Activated T-cell treated with anti-CD3 and anti-CD28 coated beads for 1 hour (primary cell): ENCODE measurements at places on chromosomes 4 and X.

DNA sequence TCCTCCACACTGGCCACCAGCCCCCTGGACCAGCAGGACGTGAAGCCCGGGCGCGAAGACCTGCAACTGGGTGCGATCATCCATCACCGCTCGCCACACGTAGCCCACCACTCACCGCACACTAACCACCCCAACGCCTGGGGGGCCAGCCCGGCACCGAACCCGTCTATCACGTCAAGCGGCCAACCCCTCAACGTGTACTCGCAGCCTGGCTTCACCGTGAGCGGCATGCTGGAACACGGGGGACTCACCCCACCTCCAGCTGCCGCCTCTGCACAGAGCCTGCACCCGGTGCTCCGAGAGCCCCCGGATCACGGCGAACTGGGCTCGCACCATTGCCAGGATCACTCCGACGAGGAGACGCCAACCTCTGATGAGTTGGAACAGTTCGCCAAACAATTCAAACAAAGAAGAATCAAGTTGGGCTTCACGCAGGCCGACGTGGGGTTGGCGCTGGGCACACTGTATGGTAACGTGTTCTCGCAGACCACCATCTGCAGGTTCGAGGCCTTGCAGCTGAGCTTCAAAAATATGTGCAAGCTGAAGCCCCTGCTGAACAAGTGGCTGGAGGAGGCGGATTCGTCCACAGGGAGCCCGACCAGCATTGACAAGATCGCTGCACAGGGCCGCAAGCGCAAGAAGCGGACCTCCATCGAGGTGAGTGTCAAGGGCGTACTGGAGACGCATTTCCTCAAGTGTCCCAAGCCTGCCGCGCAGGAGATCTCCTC lies 600 bp downstream of the POU3F4 start:
- DNase-seq, result no peak

DNA sequence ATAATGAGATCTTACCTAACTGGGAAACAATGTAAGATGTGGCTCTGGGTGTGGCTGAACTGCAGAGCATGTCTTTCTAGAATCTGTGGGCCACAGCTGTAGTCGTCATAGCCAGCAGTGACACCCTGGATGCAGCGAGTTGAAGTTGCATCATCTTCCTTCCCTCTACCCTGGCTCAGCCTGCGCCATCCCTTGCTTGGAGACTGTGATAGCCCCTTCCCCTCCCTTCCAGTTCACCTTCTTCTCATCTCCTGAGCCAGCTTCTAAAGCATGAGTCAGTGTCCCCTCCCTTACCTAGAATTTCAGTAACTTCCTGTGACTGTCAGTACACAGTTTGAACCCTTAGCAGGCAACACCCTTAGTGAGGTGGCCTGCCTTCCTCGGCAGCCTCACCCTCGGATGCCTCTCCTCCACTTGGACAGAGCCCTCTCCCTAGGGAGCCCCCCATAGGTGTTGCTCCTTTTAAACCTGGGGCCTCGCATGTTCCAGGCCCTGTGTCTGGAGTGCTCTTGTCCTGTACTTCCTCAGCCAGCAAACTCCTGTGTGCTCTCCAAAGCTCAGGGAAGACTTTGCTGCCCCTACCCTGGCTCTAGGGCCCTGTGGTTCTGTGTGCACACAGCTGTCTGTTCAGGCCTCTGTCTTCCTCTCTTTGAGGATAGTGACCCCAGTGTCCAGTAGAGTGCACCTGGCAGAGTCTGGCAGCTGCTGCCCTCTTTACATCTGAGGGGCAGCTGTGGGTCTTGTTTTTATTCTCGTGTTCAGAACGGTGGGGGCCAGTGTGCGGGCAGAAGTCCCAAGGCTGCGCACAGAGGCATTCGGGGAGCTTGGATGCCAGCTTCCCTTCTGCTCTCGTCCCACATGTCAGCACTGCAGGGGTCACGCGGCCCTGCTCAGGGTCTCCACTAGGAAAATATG lies 43.7 kb upstream of the TADA2B start:
- DNase-seq, result no peak

DNA sequence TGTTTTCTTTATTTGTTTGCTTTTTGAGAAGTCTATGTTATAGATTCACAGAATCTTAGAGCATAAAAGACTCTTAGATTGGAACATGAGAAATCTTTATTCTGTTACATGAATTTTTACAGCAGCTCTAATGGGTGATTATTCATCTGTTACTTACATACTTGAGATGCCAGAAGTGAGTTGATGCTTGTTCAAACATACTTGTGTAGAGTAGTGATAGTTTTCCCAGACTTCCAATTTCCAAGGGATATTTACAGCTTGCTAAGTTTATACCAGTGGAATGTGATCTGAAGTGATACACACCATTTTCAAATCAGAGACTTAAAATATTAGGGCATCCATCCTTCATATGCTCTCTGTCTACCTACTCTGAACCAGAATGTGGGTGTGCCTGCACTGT lies 252.9 kb upstream of the SMIM31 start:
- no peak for DNase-seq

- DNase-seq, result no peak
Observed at GRCh38 chr4:86549163-86549788, 44.8 kb upstream of the PTPN13 start.

DNA sequence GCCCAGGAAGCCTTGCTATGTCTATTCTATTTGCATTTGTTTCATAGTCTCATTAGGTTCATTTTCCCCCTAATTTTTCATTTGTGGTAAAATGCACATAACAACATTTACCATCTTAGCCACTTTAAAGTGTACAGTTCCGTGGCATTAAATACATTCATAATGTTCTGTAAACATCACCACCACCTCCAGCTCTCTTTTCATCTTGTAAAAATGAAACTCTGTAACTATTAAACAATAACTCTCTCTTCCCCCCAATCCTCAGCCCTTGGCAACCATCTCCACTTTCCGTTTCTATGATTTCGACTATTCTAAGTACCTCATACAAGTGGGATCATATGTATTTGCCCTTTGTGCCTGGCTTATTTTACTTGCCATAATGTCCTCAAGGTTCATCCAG lies 19.9 kb downstream of the ARHGEF38 start:
- DNase-seq, result no peak

GRCh38 chr4:31715302-31715701 lies 995.1 kb downstream of the PCDH7 start:
- DNase-seq, result no peak

GRCh38 chr4:150206954-150207353 lies 128.7 kb downstream of the DCLK2 start:
- DNase-seq, result no peak

GRCh38 chr4:162347156-162347841 lies 183.5 kb upstream of the FSTL5 start:
- DNase-seq, result no peak

DNA sequence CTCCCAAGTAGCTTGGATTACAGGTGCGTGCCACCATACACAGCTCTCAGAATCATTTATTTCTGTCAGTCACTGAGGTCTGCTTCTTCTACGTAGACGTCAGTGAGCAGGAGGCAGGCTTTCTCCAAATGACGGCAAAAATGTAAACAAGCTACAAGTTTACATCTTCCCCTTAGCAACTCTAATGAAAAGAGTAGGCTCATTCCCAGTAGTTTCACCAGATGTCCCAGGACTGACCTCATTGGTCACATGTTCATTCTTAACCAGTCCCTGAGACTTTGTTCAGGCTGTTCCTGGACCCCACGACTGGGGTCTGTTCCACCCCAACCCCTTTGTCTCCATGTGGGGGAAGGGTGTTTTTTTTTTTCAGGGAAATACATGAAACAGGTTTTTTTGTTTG lies 67.1 kb downstream of the TENM3 start:
- DNase-seq, result no peak

GRCh38 chr4:71867598-71867997 lies 83.7 kb upstream of the GC start:
- no peak for DNase-seq

GRCh38 chrX:2176274-2176673 lies 324.5 kb downstream of the DHRSX start:
- no peak for DNase-seq
